ENCODE measurements at places on chromosomes 5 and 9.

DNA sequence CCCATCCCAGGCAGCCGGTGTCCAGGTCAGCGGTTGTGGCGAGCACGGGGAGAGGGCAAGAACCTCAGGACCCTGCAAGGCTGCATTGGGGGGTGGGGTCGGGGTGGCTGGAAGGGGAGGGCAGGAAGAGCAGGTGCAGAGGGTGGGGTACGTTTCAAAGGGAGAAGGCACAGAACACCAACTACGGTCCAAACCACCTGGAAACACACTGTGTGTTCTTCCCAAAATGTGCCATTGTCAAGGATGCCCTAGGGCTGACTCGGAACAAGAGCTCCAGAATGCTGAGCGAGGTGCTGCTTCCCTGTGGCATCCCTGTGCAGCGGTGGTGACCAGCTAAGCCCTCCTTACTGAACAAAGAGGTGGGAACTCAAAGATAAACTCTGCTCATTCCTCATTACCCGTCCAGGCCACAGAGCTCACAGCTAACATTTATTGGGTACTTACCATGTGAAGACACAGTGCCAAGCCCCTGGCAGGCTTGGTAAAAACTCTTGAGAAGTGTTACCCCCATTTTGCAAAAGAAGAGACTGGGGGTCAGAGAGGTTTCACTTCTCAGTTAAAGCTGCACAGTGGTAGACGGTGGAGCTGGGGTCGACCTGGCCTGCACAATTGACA is 153.8 kb downstream of the COL23A1 start:
- no peak for DNase-seq

DNA sequence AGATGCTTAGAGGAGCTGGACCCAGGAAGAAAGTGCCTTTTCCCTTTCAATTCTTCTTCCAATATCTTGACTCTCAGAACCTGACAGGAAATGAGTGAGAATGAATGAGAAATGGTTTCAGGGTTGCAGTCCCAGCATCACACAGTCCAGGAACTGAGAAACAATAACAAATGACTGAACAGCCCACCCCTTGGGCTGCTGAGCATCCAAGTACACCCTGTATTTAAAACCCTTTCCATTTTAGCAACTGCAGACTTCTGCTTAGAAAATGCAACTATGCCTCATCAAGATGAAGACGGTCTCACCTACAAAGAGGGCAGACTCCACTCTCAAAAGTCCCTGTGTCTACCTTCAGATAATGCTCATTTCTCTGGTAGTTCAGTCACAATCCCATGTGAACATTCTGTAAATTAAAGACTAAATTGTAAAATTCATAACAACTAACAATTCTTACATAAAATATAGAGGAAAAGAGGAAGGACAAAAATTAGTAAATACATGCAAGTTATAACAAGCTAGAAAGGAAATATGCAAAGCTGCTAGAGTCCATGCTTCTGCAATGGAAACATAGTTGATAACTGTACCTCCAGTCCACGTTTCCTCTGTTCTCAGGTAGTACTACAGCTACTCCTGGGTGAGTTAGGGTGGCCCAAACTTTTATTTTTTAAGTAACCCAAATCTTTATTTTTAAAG is 316.5 kb downstream of the ICE1 start:
- no peak for DNase-seq

DNA sequence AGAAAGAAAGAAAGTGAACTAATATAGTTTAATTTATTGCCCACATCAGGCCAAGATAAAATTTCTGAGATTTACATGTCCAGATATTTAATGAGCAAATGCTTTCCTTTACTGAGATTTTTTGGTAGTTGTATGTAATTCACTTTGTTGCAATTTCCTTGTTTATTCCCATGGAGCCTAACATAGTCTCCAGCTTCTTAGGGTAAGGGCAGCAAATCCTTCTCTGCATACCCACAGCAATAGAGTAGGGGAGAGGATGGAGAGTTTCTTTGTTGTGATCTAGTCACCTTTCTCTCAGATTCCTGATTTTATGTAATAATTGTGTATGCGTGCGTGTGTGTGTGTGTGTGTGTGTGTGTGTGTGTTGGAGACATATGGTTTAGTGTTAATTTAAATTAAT is 51.6 kb upstream of the DPYSL3 start:
- DNase-seq, result no peak

DNA sequence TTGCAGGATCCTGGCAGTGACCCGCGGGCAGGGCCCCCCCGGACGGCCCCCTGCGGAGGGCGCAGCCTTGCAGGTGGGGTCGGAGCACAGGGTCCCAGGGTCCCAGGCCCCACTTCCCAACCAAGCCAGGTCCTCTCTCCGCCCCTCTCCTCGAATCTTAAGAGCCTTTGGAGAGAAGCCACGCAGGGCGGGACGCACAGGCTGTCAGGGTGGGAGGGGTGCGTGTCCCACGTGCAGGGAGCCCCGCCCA is 18.4 kb upstream of the EGFL7 start:
- peak; percentile 96 for DNase-seq

- peak; percentile 89 for DNase-seq
Observed at GRCh38 chr5:157820593-157821252, 38.2 kb downstream of the CLINT1 start.

GRCh38 chr9:7760014-7760415 is 39.6 kb downstream of the DMAC1 start:
- no peak for DNase-seq

DNA sequence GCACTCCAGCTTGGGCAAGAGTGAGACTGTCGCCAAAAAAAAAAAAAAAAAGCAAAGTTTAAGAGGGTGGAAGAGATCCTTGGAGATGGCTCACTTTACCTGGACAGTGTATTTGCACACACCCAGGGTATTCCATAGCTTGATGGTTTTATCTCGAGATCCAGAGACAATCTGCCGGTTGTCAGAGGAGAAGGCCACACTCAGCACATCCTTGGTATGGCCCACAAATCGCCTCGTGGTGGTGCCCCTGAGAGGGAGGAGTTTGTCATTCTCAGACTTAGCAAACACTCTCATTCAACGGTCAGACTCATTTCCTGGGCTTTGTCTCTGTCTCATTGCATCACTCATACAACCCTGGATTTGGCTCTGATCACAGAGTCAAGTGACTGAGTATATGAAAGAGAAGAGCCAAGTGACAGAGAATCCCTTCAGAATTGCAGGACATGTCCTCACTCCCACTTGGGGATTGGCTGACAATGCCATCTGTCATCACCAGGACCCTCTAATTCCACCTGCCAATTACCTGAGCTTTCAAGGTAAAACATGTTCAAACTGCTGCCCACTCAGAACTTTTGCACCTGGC is 2.2 kb downstream of the RACK1 start:
- peak; percentile 88 for DNase-seq

GRCh38 chr5:53027913-53028312 is 38.8 kb downstream of the ITGA2 start:
- DNase-seq, result no peak

- no peak for DNase-seq
Observed at GRCh38 chr5:140151144-140152021, 23.6 kb upstream of the CYSTM1 start.

GRCh38 chr5:169196059-169196458 is 104.9 kb downstream of the SLIT3 start:
- no peak for DNase-seq

- no peak for DNase-seq
Observed at GRCh38 chr5:72790186-72790585, 26.3 kb upstream of the TNPO1 start.

GRCh38 chr5:8949908-8950307 is 596.0 kb downstream of the SEMA5A start:
- DNase-seq, result no peak

- DNase-seq, result peak; percentile 4
Observed at GRCh38 chr5:7396713-7397454, 946 bp downstream of the ADCY2 start.

DNA sequence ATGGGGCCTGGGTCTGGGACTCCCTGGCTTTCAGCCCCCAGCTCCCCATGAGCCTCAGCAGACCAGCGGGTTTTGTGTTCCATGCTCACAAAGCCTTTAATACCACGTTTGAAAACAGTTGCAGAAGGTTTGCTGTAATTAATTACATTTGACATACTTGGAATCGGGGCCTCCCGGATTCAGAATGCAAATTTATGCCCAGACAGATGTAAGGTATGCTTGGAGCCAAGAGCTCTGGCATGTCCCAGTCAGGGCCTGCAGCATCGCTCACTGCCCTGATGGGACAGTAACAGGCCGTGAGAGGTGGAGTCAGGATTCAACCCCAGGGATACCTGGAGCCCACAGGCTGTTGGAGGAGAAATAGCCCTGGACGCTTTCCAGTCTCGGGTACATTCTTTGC is 12.2 kb downstream of the ZNF618 start:
- DNase-seq, result no peak

- DNase-seq, result no peak
Observed at GRCh38 chr5:135324897-135325650, 74.0 kb downstream of the MACROH2A1 start.

DNA sequence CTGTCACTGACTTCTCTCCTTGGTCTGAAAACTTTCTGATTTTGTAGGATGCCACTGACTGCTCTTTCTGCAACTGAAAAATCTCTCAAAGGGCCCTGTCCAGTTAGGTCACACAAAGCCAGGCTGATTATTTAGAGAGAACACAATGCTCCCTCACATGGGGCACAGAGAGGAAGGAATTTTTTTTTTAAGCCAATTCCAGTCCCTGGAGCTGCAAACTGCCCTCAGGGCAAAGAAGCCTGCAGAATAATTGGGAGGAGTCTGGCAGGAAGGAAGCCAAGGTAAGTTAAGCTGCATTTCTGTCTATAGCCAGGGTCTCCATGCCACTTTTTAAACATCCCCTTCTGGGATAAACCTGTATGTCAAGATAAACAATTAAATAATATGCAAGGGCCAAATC is 305.5 kb downstream of the ZSWIM6 start:
- no peak for DNase-seq

DNA sequence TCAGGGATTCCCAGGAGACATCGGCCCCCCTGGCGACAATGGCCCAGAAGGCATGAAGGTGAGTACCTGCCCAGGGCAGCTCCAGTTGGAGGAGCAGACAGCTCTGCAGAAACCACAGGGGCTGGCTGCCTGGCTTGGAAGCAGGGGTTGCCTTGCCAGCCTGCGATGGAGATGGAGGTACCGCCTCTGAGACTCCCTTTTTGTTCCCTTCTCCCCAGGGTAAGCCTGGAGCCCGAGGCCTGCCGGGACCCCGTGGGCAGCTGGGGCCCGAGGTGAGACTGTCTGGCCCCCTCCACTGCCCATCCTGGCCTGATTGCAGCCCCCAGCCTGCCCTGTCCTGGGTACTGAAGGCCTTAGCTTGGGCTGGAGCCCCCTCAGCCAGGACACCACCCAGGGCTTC is 82.7 kb upstream of the ORM1 start:
- DNase-seq, result no peak

- DNase-seq, result no peak
Observed at GRCh38 chr5:14039576-14039975, 95.1 kb upstream of the DNAH5 start.

DNA sequence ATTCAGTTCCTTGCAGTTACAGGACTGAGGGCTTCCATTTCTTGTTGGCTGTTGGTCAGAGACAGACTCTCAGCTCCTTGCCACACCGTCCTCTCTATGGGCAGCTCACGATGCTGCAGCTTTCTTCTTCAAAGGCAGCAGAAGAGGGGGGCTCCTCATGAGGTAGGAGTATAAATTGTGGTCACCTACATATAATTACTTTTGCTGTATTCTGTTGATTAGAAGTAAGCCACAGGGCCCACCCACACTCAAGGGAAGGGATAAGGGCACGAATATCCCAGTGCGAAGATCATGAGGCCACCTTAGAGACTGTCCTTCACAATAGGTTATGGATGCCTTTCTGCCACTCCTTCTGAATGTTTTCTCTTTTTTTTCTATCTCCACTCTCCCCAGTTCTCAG is 43.7 kb upstream of the OSMR start:
- DNase-seq, result no peak

DNA sequence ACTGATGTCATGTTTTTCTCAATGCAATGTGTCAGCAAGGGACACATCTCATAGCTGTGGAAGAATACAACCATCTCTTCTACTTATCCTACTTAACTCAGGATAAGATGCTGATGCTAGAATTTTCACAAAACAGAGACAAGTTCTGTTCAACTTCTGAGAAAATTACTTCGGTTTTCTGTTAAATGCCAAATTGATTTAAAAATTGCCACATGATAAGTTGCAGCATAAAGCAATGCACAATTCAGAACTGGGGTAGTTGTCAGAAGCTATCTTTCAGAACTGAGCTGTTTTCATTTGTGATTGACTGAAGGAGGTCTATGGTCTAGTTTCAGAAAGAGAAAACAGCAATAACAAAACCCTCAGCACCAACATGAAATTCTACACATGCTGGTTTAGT is 954.8 kb upstream of the C9orf72 start:
- DNase-seq, result no peak

- no peak for DNase-seq
Observed at GRCh38 chr9:117151716-117152115, 263.1 kb downstream of the ASTN2 start.

DNA sequence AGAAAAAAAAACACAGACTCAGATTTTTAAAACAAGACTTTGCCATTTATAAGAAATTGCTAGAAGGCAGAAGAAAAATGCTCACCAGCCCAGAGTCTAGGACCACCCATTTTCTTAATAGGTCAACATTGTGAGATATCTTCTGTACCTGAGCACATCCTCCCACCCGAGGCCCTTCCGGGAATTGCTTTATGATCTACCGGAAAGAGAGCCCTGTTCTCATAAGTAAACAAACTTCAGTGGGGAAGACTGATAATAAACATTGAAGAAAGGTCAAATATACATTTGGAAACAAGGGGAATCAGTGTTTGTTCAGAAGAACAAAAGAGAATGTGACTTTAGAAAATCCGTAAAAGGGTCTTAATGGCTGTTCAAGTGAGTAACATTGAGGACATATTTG is 44.4 kb downstream of the PRKACG start:
- no peak for DNase-seq

DNA sequence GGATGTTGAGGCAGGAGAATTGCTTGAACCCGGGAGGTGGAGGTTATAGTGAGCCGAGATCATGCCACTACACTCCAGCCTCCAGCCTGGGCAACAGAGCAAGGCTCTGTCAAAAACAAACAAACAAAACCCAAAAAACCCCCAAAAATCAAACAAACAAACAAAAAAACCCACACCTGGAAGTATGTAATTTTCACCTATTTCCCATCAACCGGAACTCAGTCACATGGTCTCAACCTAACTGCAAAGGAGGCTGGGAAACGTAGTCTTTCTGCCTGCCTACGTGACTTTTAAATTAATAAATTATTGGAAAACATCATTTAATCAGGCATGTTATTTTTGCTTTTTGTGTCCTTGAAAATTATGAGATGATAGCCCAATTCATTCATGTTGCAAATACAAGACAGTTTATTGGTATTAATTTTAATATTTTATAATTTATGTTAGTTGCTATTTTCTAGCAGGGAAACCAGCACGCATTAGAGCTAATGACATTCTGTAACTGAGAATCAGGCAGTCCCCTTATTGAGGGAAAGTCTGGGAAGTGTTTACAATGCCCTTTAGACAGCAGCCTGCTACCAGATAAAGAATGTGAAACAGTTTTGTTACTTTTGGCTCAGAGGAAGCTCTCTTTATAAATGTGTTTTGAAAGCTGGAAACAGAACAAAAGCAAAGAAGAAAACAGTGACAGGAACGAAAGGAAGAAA is 110.3 kb downstream of the NXNL2 start:
- no peak for DNase-seq

DNA sequence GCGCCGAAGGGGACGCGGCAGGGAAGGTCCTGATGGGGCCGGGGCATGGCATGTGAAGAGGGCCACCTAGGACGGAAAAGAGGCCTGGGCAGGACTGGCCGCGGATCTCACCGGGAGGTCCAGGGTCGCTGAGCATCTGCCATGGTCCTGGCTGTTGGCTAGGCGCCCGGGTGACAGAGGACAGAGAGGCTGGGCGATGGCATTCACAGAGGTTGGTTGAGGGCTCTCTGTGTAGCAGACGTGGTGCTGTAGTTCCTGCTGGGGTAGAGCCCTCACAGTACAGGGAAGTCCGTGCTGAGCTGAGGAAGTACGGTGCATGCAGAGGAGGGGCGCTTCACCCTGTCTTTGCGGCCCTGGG is 427 bp downstream of the PCYOX1L start:
- DNase-seq, result peak; percentile 67

Data from hematopoietic multipotent progenitor cell treated with erythropoietin and hydrocortisone succinate and interleukin-3 and kit ligand, for 6 days (in vitro differentiated cells).